ENCODE measurements at places on chromosomes 6 and 20.

DNA sequence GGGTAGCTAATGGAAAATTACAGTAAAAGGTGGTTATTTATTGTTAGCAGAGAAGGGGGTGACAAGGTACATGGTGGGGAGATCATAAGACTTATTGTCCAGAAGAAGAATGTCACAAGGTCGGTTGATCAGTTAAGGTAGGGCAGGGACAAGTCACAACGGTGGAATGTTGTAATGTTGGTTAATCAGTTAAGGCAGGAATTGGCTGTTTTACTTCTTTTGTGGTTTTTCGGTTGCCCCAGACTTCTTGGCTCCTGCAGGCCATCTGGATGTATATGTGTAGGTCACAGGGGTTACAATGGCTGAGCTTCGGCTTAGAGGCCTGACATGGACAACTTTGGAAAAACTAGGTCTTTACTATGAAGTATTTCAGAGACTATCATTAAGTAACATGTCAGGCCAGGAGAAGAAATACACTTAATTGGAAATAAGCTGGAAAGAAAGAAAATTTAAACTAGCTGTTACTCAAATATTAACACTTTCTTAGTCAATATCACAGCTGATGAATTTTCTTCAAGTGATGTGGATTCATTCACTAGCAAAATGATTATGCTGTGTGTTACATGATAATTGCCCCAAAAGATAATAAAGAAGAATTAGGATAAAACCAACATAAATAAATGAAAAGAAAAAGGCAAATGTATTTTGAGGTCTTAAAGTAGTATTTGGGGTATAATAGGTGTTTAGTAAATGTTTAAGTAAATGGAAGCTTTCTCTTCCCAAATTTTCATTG, 4.4 kb downstream of the AIG1 start:
- DNase-seq, result no peak

GRCh38 chr6:44498436-44498835, 110.9 kb downstream of the CDC5L start:
- DNase-seq, result no peak

GRCh38 chr6:109300874-109301273, 81.4 kb downstream of the CD164 start:
- no peak for DNase-seq

- DNase-seq, result no peak
Measured at GRCh38 chr6:31878222-31878621, 575 bp downstream of the SLC44A4 start.

DNA sequence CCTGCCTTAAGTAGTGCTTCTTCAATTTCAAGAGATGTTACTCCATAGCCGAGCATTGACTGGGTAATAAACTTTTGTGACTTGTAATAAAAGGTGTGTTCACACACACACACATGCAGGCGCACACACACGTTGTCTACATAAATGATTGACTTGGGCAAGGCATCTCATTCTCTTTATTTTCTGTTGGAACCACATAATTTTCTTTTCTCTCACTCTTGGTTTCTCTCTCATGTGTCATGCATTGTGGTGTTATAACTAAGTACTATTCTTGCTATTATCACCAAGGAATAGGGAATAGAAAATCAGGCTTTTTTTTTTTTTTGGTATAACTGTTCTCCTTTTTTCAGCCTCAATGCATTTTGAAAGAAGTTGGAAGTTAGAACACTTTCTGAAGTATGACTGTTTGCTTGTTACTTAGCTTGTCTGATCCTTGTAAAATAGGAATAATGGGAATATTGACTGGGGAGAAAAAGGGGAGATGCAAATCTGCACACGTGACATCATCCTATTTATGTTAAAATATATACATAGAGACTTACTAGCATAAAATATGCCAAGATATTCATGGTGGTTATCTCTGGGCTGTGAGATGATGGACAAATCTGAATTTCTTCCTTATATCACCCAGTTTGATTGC, 26.1 kb upstream of the CD83 start:
- no peak for DNase-seq

GRCh38 chr6:146014233-146014632, 14.6 kb upstream of the GRM1 start:
- no peak for DNase-seq

Measured in transverse colon (tissue), 4 donors.